Astrocyte (in vitro differentiated cells and primary cell): ENCODE measurements at places on chromosomes 13 and 19. TPM values are rescaled to one million over a fixed set of nuclear protein-coding genes. Genes with fewer than 3 reads are reported as not detected.

- H3K27ac ChIP-seq, result no peak overlapping the region
- H3K27me3 ChIP-seq, result no peaks in the 10 kb centered on the region
- H3K36me3 ChIP-seq, result no peaks in the 10 kb centered on the region
- DNase-seq, result no peak
- no peak overlapping the region for H3K4me3 ChIP-seq
- peaks cover 2% of the 10 kb centered on the region for H3K4me1 ChIP-seq
Observed at GRCh38 chr19:18349524-18350128, 9.2 kb downstream of the PGPEP1 start.

GRCh38 chr19:535017-535835 lies 3.7 kb downstream of the CDC34 start:
- no peak for DNase-seq
- peaks cover 28% of the 10 kb centered on the region for H3K4me1 ChIP-seq
- no peak overlapping the region for H3K4me3 ChIP-seq
- H3K36me3 ChIP-seq, result no peaks in the 10 kb centered on the region

GRCh38 chr13:81211713-81212112 lies 870.8 kb upstream of the SPRY2 start:
- no peak for DNase-seq
- H3K36me3 ChIP-seq, result no peaks in the 10 kb centered on the region
- H3K27ac ChIP-seq, result no peak overlapping the region
- H3K27me3 ChIP-seq, result no peaks in the 10 kb centered on the region

GRCh38 chr19:13104360-13104847 lies 1.7 kb upstream of the LYL1 start:
- H3K27ac ChIP-seq, result no peak overlapping the region
- H3K4me3 ChIP-seq, result no peak overlapping the region
- no peak for DNase-seq
- H3K4me1 ChIP-seq, result peaks cover 5% of the 10 kb centered on the region
- H3K36me3 ChIP-seq, result peaks cover 3% of the 10 kb centered on the region

GRCh38 chr13:54445453-54445852 lies 1416.8 kb downstream of the OLFM4 start:
- no peak overlapping the region for H3K4me3 ChIP-seq
- no peaks in the 10 kb centered on the region for H3K36me3 ChIP-seq
- H3K27me3 ChIP-seq, result no peaks in the 10 kb centered on the region
- no peak overlapping the region for H3K27ac ChIP-seq

RRAS gene
- 94.7 and 104 TPM in 2 replicates for total RNA-seq

OXGR1 gene
- total RNA-seq, result 0.36 and 0.39 TPM in 2 replicates

SBSN gene
- 0.18 and 0.38 TPM in 2 replicates for total RNA-seq

RDH8 gene
- not detected in 2 replicates for total RNA-seq
